ENCODE measurements at places on chromosomes 2 and 18.

DNA sequence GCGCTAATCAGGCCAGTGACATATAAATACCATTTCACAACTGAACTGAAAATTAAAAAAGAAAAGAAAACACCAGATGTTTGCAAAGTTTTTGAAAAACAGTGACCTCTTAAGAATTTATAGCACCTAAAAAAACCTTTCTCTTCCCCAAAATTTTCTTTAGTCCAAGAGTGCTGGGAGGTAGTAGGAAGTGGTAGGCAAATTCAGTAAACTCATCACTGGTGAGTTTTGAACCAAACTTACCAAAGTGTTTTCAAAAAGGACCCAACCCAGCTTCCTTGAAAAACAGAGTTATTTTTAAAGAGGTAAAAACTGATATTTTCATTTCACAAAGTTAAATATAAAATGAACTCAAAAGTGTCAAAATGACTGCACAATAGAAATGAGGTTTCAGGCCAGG is 90.4 kb downstream of the TMEM247 start:
- no peak for DNase-seq

DNA sequence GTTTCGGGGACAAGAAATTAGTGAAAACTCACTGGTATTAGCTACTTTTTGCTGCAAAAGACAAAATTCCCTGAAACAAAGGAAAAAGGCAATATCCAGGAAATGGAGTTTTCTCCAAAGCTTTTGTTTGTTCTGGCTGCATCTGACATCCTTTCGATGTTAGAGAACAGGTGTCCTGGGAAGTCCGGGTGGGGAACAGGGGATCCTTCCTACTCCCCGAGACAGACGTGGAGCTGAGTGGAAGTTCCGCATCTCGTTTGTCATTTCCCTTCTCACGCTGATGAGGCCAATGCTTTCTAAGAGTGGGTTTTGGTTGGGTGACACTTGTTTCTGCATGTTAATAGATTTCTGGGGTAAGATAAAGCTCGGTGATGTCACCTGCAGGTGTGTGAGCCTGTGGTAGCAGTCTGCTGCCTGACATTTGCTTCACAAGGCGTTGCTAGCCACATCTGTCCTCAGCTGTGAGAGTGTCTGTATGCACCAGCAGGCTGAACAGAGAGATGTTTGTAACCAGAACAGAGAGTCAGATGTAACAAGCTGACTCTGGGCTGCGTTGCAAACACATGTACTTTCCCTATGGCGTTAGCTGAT is 125.9 kb downstream of the ACOXL start:
- no peak for DNase-seq

DNA sequence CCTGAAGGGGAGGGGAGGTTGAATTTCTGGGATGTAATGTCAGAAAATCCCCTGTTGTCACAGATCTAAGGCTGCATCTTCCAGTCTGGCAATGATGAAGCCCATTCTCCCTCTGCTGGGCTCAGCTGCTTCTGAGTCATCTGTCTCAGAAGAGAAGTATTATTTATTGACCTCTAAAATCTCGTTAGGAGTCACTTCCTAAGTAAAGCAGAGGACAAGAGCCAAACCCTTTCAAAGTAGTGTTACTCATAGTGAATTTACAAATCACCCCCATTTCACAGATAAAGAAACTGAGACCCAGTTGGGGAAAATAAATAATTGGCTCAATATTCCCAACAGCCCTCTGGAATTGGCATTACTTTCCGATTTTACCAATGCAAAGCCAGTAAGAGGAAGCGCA is 167.3 kb upstream of the SKOR2 start:
- no peak for DNase-seq

DNA sequence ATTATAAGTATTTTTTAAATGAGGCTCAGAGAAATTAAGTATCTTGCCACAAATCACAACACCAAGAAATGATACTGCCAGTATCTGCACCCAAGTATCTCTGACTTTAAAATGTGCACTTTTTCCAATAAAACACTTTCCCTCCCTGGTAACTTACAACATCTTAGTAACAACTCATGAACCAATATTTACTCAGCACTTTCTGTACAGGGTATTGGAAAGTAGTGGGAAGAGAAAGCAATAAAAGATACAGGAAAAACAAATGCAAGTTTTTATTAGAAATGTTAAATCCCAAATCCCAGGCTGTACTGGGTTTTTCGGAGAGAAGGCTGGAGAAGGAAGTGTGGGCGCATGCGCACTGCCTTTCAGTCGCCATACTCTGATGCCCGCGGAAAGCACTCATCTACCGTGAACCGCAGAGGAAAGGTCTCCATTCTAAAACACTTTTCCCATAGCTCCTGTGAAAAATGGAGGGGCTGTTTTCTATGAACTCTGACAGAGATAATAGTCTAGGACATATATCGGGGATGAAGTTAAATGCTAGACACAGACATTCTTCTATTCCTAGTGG is 52.1 kb downstream of the L3MBTL4 start:
- DNase-seq: no peak

GRCh38 chr2:176652300-176653182 is 383.3 kb downstream of the MTX2 start:
- DNase-seq: peak; percentile 28

- DNase-seq: no peak
Measured at GRCh38 chr2:201900362-201900761, 94.0 kb downstream of the CDK15 start.

GRCh38 chr18:3401669-3402620 is 48.0 kb upstream of the TGIF1 start:
- DNase-seq: no peak

DNA sequence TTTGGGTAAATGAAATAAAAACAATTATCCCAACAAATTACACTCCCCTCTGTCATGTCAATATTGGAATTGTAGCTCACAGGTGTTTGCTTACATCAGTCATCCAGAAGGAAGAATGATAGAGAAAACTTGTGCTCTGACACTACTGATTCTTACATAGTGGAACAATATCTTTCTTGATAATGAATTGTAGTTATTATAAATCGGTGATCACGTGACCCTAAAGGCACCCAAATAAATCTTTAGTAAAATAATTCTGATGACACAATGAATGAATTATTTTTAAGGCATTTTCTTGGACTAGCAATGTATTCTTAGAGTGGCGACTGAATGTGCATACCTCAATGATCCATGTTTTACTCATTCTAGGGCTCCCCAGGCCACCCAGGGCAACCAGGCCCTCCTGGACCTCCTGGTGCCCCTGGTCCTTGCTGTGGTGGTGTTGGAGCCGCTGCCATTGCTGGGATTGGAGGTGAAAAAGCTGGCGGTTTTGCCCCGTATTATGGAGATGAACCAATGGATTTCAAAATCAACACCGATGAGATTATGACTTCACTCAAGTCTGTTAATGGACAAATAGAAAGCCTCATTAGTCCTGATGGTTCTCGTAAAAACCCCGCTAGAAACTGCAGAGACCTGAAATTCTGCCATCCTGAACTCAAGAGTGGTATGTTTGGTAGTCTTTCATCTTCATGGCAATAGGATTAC is 34.5 kb downstream of the COL3A1 start:
- no peak for DNase-seq

DNA sequence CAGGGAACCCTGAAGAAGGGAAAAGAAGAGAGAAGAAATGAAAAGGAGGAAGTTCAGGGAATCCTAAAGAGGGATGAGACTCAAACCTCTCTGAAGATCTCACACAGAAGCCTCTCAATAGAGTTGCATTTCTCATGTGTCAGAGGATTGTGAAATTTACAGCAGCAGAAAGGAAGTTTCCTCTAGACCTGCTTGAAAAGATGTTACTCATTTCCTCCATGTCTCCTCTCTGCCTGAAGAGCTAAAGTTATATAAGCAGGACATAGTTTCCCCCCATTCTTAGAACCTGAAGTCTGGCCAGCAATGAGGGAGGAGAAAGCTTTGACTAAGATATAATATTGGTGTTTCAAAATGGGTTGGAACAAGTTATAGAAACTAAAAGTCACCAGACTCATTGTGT is 1155.6 kb downstream of the LRP1B start:
- no peak for DNase-seq
